ENCODE measurements at places on chromosomes 5 and 9.

- DNase-seq = peak; percentile 63
These were observed 104.3 kb downstream of the PDE4D start for GRCh38 chr5:59789197-59789596.

DNA sequence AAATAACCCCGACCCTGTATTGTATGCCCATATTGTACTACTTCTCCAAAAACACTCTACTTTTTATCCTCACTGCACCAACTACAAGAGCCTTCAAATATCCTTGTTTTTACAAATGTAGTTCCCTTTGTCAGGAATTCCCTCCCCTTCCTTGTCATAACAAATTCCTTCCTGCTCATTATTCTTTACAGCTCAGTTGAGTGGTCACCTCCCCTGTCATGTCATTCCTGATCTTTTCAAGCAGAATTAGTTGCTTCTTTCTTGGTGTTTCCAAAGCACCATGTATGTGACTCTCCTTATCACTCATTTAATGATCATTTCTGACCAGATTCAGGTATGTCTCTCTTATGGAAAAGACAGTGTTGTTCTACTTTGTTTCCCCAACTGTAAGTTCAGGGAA lies 194.2 kb upstream of the SMC2 start:
- DNase-seq = no peak

DNA sequence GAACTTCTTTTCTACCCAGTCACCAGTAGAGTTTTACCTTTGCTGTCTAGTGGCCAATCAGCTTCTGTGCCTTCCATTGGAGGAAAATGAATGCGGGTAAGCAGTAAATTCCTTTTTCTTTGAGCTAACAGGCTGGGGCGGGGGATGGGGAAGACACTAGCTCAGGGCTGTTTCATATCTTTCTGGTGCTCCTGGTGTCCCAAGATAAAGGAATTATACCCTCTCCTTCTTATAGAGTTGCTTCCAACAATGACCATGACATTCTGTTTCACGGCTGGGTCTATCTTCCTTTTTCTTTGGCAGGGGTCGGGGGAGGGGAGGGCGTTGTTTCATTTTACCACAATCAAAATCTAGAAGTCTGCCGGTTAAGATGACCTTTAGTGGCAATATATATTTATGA lies 51.2 kb upstream of the RPS23 start:
- no peak for DNase-seq

DNA sequence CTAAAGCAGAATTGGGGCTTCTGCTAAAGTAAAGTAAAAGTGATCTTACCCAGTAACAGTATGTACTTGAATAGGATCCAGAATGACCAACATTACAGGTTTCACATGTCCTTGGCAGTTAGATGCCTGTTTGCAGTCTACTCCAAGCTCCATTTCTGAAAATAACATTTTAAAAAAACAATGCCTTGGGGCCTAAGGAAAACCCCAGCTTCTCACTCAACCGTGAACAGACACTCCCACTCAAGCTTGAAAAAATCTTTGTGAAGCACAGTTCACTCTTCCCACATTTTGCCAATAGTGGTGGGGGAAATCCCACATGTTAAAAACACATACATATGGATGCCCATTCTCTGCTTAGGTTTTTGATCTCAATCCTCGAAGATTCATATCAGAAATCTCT lies 304.1 kb downstream of the ARRDC3 start:
- no peak for DNase-seq

GRCh38 chr5:170039830-170040229 lies 59.5 kb upstream of the INSYN2B start:
- no peak for DNase-seq

DNA sequence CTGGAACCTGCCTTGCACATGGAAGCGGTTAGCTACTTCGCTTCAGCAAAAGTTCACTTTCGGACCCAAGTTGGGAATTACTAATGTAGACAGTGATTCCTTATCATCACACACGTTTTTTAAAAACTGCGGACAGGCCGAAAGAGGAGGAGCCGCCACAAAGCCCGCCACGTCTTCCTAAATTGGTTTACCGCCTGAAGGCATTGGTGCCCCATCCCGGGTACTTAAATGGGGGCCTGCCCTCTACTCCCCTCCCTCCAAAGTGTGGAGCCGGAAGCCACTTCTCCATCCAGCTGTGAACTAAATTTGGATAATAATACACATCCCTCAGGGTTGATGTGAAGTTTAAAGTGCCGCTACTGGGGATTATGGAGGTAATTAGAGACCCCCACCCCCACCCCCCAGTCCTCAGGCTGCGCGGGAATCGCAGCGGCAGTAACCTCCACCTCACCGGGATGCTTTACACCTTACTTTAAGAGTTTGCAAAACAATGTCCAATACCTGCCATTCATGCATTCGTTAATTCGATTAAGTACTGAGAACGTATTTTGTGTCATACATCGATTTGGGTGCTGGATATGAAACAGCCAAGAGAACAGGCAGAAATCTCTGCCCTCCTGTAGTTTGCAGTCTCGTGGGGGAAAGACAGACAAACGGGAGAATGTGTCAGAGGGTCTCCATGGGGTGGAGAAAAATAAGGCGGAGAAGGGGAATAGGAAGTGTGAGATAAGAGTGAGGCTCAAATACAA lies 937 bp upstream of the MACROH2A1 start:
- DNase-seq = peak; percentile 23

GRCh38 chr9:17597977-17598376 lies 19.1 kb downstream of the SH3GL2 start:
- DNase-seq = no peak

- DNase-seq = no peak
These were observed 927 bp upstream of the CDO1 start for GRCh38 chr5:115817386-115817785.

GRCh38 chr9:130107234-130107861 lies 53.6 kb downstream of the GPR107 start:
- peak; percentile 77 for DNase-seq

DNA sequence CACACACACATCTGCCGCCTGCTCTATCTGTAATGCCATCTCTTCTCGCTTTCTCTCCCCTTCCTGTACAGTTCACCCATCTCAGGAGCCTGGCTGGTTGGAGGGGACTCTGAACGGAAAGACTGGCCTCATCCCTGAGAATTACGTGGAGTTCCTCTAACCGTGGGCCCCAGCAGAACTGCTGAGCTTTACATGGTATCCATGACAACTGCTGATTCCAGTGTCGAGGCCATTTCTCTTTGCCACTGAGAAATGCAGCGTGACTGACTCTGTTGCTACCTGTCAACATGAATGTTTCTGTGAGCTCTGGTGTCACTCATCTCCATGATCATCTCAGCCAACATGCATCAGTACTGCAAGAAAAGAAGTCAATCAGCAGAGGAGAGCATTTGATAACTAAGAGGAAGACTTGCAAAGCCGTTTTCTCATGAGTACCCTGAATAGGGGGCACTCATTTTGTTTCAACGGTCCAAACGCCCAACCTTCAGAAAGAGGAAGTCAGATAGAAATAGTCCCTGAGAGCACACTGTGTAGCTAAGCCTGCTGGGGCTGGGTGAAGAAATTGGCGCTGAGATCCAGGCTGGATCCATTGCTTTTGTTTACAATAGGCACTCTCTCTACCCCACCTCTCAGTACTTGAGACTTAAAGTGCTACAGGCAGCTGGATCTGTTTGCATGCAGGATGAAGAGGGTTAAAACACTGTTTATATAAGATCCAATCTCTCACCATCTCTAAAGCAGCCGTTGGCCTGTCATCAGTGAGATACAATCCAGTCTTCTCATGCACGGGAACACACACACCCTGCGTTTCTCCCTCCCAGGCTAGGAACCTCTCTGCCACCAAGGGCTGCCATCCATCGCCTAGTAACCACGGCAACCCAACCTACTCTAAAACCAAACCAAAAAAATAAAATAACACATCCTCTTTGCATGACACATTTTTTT lies 180.9 kb downstream of the NR3C1 start:
- peak; percentile 45 for DNase-seq

DNA sequence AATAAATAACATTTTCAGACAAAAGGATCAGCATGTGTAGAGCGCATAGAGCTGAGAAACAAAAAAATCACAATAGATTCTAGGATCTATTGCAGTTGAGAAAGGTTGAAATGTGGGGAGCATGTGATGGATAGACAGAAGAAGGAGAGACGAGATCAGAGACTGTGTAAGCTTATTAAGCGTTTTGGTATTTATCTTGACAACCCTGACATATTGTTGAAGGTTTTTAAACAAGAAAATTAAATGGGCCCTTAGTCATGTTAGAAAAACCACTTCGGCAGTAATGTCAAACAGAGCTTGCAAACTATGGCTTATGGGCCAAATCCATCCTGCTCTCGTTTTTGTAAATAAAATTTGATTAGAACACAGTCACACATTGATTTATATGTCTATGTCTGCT lies 200.5 kb upstream of the KLF4 start:
- DNase-seq = peak; percentile 62

DNA sequence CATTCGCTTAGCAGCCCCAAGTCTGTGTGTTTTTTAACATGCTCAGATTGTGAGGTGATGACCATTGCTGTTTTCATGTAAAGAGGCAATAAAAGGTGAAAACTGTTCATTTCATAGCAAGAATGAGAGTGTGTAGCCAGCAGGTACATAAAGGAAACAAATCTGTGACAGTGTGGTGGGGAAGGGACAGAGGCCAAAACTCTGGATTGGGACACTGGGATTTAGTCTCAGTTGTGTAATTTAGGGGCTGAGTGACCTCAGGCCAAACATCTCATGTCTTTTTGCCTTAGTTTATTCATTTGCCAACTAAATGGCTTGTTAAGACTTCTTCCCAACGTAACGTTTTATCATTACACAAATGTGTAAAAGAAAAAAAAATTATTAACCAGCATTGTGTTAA lies 47.0 kb downstream of the KCNN2 start:
- no peak for DNase-seq

DNA sequence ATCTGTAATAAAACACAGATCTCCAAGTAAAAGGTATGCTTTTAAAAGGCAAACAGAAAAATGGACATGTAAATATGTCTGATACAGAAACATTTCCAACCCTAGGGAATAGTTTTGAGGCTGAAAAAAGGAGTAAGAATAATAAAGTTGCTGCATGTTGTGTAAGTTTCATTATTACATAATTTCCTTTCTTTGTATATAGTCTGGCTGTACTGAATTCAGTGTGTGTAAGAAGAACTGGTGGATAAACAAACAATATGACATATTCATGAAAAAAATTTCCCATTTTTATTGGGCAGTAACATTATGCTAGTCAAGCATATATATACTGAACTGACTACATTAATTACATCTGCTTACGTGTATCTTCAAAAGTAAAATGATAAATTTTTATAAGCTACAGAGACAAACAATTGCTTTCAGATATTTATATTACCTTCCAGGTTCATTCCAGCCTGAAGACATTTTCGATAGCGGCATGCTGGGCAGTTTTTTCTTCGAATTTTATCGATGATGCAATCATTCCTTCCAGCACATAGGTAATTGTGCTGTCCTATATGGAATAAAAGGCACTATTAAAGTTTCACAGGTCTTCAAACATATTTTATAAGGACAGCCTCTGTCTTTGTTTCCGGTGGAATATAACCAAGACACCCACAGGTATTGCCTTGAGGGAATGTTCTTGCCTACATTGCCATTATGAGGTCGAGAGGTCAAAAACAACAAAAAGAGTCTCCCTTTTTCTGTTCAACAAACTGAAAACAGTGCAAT lies 93.6 kb downstream of the NR3C1 start:
- DNase-seq = no peak

DNA sequence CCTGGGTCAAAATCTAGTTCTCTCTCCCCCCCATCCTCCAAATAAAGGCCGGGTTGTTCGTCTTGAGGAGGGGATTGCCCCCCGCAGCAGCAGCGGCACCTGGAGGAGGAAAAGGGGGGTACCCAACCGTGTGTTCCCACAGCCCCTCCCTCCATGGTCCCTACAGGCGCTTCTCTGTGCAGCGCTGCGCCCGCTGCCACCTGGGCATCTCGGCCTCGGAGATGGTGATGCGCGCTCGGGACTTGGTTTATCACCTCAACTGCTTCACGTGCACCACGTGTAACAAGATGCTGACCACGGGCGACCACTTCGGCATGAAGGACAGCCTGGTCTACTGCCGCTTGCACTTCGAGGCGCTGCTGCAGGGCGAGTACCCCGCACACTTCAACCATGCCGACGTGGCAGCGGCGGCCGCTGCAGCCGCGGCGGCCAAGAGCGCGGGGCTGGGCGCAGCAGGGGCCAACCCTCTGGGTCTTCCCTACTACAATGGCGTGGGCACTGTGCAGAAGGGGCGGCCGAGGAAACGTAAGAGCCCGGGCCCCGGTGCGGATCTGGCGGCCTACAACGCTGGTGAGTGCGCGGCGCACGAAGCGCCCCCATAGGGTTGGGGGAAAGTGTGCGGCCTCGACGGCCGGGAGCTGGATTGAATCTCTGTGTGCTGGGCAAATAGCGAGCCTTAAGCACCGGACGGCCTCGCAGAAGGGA lies 3.5 kb downstream of the LHX2 start:
- no peak for DNase-seq

DNA sequence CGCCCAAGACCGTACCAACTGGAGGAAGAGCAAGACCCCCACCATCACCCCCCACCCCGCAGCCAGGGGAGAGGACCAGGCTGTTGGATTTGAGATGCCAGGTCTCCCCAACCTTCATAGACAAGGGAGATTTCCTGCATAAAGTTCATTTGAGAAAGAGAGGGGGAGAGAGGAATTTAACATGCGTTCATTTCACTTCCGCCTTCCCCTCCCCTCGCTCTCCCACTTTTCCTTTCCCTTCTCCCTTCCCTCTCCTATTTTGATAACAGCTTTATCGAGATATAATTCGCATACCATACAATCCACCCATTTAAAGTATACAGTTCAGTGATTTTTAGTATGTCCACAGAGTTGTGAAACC lies 4.2 kb upstream of the NKX2-5 start:
- DNase-seq = no peak

DNA sequence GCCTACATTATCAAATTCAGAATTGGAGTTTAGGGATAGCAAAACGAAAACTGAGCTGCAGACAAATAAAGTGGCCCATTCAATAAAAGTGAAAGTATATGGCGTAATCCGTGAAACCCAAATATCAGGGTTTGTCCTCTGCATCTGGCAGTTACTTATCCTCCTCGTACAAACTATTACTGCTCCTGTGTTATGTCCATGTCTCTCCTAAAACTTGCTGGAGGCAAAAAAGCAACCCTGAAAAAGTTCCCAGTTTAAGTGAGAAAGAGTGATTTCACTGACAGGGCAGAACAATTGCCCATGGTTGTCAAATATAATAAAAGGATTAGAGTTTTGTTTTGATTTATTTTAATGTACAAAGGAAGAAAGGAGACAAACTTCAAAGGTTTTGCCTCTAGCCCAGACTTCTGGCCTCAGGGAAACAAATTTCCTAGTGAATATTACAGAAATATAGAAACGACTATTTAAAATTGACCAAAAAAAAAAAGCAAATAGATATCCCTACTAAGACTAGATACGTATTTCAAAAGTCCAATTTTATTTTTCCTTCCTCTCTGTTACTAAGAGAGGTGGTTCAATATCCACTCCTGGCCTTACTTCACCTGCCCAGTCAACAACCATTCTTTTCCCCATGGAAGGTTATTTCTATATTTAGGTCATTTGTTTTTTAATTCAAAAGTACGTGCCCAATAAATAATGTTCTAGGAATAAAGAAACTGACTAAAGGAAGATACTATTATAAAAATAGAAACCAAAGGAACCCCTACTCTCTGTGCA lies 50.0 kb downstream of the NFIB start:
- DNase-seq = no peak

Measured in fibroblast of skin of right biceps (primary cell).